ENCODE measurements at places on chromosomes 5 and 9.

- no peak for DNase-seq
These were observed 3.8 kb downstream of the IFNA1 start for GRCh38 chr9:21443849-21444625.

GRCh38 chr5:104412649-104413240 is 850.2 kb upstream of the NUDT12 start:
- no peak for DNase-seq

GRCh38 chr5:150301170-150301505 is 1.6 kb downstream of the ARSI start:
- DNase-seq, result no peak

GRCh38 chr5:107270561-107270960 is 400.2 kb downstream of the EFNA5 start:
- no peak for DNase-seq

DNA sequence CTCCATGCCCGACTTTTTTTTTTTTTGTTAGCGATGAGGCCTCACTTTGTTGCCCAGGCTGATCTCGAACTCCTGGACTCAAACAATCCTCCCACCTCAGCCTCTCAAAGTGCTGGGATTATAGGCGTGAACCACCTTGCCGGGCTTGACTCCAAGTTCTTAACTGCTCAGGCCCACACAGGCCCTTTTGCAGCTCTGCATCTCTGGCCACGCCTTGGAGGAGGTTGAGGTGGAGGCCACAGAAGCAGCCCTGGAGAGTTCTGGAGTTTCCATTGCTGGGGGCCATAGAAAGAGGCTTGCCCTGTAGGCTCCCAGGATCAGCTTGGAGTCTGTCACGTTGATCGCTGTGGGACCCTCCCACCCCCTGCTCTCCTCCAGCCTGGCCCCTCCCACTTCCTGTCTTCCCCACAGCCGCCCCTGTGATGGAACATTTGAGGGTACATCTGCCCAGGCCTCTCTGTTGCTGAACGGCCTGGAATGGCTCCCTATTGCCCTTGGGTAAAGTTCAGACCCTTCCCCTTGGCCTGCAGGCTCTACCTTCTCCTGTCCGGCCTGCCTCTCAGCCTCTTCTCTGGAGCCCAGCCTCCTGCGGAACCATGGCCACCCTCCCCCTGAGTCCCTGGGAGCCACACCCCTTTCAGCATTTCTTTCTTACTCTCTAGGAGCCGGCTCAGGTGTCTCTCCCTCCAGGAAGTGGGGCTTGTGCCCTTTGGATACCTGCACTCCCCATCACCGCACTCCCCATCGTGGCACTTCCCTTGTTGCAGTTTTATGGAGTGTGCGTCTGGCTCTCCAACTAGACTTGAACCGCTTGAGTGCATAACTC is 30.4 kb upstream of the IER5L start:
- no peak for DNase-seq

DNA sequence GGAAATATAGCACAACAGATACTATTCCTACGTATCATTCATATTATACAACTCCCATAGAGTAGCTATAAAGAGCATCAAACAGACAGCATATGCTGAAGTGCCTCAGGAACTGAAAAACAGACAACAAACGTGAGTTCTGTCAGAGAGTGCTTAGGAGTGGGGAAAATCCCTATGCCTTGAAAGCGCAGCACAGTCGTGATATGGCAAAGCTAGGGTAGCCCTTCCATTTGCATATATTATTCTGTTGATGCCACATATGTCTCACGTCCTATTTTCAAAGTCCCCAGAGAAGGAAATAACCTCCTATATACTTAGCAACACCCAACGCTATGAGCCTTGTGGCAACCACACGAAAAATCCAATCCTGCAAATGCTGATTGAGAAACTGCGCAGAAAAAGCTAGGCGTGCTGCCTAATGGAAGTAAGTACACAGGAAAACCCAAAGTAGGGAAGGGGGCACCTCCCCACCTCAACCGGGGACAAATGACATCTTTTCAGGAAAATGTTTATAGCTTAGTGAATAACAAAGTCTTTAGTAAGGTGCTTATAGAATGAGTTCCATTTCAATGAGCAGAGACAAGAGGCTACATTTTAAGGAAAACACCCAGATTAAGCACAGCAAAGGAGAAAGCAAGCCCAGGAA is 105.1 kb downstream of the MED10 start:
- no peak for DNase-seq

GRCh38 chr5:1751864-1752822 is 47.5 kb downstream of the MRPL36 start:
- no peak for DNase-seq

DNA sequence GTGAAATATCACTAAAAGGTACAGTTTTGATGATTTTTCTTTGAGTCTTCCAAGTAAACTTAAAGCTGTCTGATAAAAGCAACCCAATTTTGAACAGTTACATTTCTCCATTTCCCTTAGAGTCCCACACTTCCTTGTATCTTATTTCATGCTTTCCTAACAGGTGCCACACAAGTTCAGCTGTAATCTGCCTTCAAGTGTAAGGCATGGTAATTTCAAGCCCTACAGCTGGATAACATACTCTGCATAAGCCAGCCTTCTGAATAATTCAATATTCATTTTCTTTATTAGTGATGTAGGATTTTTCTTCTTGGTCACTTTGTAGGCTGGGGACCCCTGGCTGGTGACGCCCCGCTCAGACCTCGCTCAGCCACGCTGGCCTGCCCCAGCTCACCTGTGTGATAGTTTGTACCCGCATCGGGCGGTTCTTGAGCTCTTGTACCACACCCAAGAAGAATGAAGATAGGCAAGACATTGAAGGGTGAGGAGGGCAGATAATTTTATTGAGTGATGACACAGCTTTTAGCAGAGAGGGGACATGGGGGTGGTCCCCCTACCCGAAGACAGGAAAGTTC is 34.0 kb downstream of the SOX30 start:
- DNase-seq, result no peak

GRCh38 chr5:173456751-173457171 is 128.5 kb upstream of the STC2 start:
- DNase-seq, result peak; percentile 34

GRCh38 chr5:38843665-38844064 is 2.1 kb upstream of the OSMR start:
- no peak for DNase-seq

GRCh38 chr9:125663127-125663526 is 43.9 kb downstream of the MAPKAP1 start:
- DNase-seq, result peak; percentile 34

- no peak for DNase-seq
These were observed 19.3 kb downstream of the PGGT1B start for GRCh38 chr5:115243412-115243811.

DNA sequence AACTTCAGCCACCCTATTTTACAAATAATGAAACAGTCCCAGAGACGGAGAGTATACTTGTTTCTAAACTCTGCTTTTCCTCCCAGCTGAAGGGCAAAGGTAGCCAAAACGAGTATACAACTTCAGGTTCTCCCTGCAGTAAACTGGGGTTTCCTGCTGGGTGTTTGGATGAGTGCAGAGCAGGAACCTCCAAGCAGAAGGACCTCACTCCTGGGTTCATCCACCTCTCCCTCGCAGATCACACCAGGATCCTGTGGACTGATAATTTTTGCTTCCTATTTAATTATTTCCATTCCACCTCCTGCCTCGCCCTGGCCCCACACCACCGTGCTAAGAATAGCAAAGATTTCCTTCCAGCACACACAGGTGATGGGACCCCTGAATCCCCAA is 2.0 kb upstream of the FOXB2 start:
- no peak for DNase-seq

DNA sequence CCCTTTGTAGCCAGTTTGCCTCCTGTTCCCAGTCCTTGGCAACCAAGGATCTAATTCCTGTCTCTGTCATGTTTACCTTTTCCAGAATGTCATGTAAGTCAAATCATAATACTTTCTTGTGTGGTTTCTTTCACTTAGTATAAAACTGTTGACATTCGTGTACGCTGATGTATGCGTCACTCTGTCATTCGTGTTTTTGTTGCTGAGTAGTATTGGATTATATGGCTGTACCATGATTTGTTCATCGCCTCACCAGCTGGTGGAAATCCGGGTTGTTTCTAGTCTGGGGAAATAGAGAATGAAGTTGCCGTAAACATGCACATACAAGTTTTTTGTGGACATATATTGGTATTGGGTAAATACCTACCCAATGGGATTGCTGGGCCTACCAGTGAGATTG is 97.4 kb downstream of the ANGPTL2 start:
- DNase-seq, result no peak

DNA sequence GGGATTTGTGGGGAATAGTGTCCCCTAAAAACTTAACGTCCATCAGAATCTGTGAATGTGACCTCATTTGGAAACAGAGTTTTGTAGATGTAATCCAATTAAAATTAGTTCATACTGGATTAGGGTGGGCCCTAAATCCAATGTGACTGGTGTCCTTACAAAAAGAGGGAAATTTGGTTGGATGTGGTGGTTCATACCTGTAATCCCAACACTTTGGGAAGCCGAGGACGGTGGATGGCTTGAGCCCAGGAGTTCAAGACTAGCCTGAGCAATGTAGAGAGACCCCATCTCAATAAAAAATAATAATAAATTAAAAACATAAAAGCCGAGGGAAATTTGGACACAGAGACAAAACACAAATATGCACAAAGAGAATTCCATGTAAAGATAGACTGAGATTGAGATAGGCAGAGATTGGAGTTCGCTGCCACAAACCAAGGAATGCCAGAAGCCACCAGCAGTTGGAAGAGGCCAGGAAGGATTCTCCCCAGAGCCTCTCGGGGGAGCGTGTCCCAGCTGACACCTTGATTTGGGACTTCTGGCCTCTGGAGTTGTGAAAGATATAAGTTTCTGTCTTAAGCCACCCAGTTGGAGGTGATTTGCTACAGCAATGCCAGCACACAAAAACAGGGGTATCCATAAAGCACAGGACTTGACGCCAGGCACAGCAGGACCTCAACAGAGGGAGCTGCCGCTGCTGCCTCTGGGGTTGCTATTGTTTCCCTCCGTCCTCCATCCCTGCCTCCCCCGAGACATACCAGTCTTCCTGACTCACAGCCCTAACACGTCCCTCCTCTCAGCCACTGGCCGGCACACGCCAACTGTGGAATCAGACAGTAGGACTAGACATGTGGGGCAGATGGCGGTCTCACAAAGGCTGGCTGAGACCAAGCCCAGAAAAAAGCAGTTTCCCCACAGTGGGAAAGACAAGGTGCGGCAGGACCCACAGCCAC is 73.8 kb upstream of the IL17B start:
- DNase-seq, result no peak

DNA sequence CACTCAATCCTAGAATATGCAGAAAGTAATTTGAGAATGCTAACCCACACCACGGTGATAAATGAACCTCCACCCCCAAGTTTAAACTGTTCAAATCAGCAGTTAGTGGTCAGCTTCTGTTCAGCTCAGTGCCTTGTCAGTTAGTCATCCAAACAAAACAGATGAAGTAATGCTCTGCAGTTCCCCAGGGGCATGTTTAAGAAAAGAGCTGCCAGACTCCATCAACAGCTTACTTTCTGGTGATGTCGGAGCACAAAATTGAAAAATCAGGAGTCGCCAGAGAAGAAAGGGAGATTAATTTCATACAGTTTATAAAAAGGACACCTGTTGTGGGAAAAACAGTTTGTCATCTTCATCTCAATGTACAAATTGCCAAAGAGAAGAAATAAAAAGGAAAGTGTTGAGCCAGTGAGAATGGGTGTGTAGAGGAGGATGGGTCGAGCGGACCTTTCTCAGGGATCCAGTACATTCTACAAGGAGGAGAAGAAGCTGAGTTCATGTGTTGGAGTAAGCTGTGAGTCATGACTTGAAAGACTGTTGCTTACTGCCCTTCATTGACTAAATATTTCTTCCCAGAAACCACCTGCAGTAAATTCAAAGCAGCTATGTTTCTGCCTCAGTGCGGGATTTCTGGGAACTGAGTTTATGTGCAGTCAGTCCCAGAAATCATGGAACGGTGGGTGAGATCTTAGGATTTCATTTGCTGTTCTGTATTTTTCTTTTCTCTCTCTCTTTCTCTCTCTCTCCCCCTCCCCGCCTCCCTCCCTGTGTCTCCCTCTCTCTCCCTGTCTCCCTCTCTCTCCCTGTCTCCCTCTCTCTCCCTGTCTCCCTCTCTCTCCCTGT is 13.7 kb downstream of the TRIO start:
- peak; percentile 58 for DNase-seq

GRCh38 chr9:134361843-134362414 is 35.7 kb downstream of the RXRA start:
- no peak for DNase-seq

- DNase-seq, result no peak
These were observed 6.7 kb upstream of the BRINP1 start for GRCh38 chr9:119375892-119376291.

DNA sequence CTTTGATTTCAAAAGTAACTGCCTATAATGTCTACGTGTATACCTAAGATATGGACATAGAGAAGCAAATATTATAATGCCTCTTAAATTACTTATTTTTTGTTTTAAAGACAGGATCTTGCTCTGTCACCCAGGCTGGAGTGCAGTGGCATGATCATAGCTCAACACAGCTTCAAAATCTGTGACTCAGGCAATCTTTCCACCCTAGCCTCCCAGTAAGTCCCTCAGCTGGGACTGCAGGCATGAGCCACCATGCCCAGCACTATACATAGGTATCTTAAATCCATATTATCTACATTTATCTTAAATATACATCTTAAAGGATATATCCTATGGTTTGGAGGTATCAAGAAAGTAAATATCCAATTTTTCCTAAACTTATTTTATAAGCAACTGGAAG is 261.2 kb downstream of the ARL15 start:
- DNase-seq, result no peak

GRCh38 chr5:150052956-150053712 is 33.2 kb downstream of the CSF1R start:
- no peak for DNase-seq

DNA sequence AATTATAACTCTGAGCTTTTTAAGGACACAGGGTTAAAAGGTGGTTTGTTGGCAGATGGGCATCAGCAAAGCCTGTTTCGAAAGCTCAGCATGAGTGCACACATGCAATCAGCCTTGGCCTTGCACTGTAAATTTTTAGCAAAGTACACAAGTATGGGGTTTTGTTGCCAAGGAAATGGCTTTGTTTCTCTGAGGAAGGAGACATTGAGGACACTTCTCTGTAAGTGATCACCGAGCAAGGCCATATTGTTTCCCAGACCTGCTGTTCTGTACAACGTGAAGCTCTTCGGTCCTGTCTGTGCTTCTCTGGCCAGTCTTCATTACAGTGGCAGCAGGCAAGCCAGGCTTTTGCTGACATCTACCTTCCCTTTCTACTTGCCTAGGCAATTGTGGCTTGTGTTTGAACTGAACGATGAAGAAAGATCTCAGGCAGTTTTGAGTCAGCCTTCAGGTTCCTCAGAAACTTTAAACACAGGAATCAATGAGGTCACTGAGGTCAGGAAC is 27.9 kb upstream of the GLRX start:
- DNase-seq, result no peak

DNA sequence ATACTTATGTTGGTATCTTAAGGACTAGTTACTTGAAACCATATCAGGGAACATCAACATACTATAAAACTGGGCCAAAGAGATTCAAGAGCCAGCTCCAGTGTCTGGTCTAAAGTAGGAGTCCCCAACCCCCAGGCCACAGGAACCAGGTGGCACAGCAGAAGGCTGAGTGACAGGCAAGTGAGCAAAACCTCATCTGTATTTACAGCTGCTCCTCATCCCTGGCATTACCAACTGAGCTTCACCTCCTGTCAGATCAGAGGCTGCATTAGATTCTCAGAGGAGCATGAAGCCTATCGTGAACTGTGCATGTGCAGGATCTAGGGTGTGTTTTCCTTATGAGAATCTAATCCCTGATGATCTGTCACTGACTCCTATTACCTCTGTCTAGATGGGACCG is 581.6 kb upstream of the CDH9 start:
- DNase-seq, result no peak

Measured in LoVo (cell line).